AG04449 (cell line): ENCODE measurements at places on chromosomes 13 and 19.

GRCh38 chr19:45463241-45463640 lies 4.6 kb upstream of the FOSB start:
- no peak for DNase-seq

DNA sequence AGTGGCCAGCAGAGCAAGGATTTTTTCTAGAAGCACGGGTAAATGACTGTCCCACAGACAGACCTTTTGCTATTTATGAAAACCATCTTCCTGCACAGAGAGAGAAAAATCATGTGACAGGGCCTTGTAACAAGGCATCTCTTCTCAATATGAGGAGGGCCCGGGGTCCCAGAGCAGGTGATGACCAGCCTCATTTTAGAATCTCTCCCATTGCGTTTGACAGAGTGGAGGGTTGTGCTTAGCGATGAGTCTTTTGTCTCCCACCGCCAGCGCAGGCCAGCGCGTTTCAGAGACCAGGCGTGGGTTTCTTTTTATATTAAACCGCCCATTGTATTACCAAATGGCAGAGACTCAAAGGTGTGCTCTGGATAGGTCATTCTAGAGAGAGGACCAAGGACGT lies 97.4 kb upstream of the UBL3 start:
- DNase-seq: no peak

DNA sequence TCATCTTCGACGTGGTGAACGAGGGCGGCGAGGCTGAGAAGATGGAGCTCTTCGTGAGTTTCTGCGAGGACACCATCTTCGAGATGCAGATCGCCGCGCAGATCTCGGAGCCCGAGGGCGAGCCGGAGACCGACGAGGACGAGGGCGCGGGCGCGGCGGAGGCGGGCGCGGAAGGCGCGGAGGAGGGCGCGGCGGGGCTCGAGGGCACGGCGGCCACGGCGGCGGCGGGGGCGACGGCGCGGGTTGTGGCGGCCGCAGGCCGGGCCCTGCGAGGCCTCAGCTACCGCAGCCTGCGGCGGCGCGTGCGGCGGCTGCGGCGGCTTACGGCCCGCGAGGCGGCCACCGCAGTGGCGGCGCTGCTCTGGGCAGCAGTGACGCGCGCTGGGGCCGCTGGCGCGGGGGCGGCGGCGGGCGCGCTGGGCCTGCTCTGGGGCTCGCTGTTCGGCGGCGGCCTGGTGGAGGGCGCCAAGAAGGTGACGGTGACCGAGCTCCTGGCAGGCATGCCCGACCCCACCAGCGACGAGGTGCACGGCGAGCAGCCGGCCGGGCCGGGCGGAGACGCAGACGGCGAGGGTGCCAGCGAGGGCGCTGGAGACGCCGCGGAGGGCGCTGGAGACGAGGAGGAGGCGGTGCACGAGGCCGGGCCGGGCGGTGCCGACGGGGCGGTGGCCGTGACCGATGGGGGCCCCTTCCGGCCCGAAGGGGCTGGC lies 52.6 kb downstream of the MAP4K1 start:
- no peak for DNase-seq

DNA sequence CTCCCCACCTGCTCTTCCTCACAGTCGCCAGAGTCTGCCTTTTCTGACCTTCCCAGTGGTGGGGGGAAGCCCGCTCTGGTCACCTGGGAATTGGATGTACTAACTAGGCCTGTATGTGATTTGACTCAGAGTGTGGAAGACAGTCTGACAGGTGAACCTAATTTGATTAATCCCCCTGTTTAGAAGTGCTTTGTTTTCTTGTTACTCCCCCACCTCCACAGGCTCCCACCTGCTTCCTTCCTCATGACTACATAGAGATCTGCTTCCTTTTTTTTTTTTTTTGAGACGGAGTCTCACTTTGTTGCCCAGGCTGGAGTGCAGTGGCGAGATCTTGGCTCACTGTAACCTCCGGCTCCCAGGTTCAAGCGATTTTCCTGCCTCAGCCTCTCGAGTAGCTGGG lies 44.0 kb downstream of the COG3 start:
- DNase-seq: no peak

GRCh38 chr19:12278713-12279112 lies 16.0 kb downstream of the ZNF44 start:
- DNase-seq: no peak

DNA sequence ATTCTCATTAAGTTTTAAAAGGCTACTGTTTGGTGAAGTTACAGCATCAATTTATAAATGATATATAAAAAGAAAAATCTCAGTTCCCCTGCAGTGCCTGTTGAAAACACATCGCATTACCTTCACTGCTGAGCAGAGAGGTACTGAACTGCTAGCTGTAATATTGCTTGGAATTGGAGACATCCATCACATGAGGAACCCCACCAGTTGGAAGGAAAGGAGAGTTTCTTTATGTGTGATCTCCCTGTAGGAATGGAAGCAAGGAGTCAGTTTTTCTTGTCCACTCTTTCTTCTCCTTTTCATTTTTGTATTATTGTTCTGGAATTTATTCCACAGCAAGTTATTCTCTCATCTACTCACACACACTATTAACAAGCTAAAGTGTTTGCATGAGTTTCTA lies 1586.0 kb upstream of the PRR20A start:
- no peak for DNase-seq

- no peak for DNase-seq
Measured at GRCh38 chr13:58025821-58026220, 394.3 kb downstream of the PCDH17 start.

- DNase-seq: no peak
Measured at GRCh38 chr19:57689750-57690149, 8.0 kb downstream of the ZNF551 start.

DNA sequence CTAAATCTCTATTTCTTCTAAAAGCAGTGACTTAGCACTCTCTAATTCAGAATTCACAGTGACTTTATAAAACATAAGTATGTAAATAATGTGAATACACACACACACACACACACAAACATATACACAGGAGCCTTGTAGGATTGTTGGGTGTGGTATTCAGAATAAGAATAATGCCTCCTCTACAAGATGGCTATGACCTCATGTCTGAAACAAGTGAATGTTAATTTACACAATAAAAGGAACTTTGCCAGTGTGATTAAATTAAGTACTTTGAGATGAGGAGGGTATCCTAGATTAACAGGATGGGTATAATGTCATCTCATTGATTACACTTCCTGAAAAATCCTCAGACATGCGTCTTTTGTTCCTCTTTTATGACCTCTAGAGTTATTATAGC lies 234.6 kb downstream of the SLITRK6 start:
- no peak for DNase-seq

GRCh38 chr13:76481738-76482137 lies 404.5 kb downstream of the KCTD12 start:
- no peak for DNase-seq

DNA sequence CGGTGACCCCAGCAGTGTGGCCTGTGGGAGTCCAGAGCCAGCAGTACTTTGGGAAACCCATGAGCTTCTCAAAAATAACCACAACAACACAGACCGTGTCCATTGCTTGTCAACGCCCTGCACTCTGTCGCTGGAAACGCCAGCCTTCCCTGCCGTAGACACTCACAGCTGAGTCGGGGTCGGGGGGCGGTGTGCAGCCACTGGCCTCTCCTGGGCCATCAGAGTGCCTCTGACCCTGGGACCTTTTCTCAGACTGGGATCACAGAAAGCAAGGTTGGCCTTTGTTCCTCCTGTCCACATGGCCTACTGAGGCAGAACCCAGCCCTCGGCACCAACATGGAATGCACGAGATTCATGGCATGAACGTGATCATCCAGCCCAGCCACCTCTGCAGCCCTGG lies 95.7 kb downstream of the TUBA3C start:
- no peak for DNase-seq

DNA sequence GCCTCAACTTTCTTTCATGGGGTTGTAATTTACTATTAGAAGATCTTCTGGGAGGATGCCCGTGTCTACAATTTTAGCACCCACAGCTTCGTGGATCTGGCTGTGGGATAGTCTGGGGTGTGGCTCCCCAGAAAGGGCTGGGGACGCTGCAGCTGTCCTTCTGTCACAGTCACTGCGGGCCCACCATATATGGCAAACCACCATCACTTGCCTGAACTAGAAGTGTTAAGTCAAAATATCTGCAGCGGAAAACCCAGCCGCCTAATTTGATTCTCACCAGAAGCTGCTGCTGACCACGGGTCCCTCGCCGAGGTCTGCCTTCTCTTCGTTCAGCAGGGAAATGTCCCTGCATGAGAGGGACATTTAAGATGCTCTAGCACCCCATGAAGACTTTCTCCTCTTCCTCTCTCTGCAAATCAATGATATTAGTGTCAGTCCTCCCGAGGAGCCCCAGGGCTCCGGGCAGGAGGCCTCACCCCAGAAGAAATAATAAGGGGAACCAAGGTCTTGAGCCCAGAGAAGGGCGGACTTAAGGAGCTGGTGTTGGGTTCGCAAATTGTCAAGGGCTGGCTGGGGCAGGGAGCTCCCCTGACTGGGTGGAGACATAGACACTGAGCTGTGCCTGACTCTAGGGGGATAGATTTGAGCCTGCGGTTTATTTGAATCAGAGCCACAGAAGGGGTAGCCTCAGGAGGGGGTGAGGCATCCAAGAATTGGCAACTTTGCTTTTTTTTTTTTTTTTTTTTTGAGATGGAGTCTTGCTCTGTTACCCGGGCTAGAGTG lies 3.0 kb upstream of the MATK start:
- DNase-seq: no peak

DNA sequence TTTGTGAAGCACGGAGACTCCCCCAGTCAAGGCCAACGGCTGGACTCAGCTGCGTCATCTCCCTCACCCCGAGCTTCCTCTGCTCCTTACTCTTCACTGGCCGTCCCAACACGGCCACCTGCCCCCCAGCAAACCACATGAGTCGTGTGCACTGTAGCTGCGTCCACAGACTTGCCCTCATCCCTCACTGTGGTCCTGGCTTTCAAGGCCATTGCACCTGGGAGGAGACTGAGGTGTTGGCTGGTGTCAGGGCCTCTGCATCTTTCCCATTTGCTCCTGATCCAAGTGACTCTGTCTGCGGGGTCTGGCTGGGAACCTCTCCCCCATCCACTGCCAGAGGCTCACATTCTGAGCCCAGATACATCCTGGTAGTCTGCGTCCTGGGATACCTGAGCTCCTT lies 11.5 kb downstream of the PLPP2 start:
- DNase-seq: no peak

DNA sequence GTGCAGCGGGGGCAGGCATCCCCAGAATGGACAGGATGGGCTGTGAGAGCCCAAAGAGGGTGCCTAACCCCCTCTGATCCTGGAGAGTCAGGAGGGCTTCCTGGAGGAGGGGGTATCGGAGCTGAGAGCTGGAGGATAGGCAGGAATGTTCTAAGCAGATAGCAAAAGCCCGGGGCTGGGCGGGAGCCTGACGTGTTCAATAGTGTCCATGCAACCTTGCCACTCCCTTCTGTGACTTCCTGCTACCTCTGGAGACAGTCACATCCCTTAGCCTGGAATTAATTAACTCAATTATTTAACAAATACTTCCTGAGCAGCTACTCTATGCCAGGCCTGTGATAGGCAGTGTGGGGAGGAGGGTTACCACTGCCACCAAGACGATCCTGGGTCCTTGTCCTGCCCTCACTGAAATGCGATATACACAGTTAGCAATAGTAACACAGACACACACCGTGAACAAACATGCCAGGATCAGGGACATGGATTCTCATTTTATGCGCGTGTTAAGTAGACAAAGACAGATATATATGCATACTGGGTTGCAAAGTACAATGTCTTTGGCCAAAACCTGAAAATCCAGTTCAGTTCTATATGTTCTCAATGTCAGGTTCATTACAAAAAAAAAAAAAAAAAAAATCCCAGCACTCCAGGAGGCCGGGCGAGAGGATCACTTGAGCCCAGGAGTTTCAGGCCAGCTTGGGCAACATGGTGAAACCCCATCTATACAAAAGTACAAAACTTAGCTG lies 10.7 kb downstream of the AP2S1 start:
- no peak for DNase-seq

DNA sequence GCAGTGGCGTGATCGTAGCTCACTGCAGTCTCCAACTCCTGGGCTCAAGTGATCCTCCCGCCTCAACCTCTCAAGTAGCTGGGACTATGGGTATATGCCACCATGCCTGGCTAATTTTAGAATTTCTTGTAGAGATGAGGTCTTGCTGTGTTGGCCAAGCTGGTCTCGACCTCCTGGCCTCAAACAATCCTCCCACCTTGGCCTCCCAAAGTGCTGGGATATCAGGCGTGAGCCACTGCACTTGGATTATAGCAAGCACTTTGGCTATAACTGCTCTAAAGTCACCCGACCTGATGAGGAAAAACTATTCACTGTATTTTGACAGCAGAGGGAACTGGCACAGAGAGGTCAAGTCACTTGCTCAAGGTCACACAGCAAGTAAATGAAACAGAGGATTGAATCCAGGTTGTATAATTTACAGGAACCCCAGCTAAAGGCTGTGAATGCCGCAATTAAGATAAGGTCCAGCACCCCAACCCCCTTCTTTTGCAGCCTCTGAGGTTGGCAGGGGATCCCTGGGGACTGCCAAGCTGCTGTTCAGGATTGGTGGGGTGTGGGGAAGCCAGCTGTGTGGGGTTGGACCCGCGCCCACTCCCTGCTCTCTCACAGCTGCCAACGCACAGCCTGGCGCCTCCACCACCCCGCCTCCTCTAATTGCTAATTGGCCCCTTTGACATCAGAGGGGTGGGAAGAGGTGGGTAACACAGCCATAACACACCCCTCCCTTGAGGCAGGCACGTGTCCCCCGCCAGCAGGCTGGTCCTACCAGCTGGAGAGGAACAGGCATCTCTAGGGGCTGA lies 6.0 kb downstream of the TMIGD2 start:
- no peak for DNase-seq

DNA sequence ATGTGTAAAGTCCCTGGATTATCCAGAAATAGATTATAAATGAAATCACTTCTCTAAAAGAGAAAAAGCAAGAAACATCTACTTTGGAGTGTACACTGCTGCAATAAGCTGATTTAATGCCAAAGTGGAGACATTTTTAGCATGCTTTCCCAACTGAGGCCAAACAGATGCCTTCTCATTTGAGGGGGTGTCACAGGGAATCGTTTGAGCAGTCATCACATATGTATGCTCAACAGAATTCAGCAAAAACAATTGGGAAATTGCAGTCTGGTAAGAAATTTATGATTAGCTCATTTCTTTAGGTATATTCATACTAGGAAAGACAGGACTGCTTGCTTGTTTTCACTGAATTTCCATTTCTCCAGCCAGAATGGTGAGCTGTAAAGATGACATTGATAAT lies 27.3 kb upstream of the TPP2 start:
- DNase-seq: peak; percentile 64

- DNase-seq: no peak
Measured at GRCh38 chr19:33205531-33206260, 11.6 kb downstream of the LRP3 start.

GRCh38 chr13:29143847-29144246 lies 323.7 kb downstream of the MTUS2 start:
- DNase-seq: no peak

- no peak for DNase-seq
Measured at GRCh38 chr19:1312767-1313694, 27.4 kb downstream of the EFNA2 start.

DNA sequence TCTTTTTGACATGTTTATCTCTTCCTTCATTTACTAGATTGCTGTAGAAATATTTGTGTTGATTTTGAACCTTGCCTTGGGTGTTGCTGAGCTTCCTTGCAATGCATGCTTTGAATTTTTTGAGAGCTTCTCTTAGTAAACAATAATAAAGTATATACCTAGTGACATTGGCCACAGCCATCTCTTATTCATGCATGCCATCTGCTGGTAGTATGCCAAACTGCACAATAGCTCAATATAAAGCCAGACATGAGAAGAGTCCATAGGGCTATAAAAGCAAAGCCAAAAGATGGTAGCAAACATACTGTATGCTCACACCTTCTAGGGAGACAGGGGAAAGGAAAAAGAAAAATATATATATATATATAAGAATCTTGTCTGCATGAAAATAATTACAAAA lies 18.9 kb upstream of the ZSCAN5A start:
- no peak for DNase-seq

GRCh38 chr19:38329651-38330050 lies 6.0 kb upstream of the CATSPERG start:
- DNase-seq: no peak
